Mammary epithelial cell (primary cell): ENCODE measurements at places on chromosomes 5 and 9.

DNA sequence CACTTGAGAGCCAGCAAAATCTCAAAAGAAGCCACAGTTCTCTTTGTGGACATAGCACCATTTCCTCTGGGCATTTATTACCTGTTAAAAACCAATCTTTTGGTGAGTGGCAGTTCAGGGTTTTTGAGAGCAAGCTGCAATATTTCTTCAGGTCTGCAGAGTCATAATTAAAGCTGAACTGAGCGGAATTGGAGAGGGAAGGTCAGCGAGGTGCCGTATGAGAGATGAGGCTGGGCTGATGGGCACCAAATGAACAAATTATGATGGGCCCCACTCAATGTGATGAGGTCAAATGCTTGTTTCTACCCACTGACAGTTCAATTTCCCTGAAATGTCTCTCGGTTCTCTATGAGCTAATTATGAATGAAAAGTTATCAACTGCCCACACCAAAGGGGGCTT is 231.9 kb downstream of the AP3B1 start:
- no peak for DNase-seq

GRCh38 chr5:113891491-113891890 is 378.0 kb downstream of the YTHDC2 start:
- DNase-seq: no peak

DNA sequence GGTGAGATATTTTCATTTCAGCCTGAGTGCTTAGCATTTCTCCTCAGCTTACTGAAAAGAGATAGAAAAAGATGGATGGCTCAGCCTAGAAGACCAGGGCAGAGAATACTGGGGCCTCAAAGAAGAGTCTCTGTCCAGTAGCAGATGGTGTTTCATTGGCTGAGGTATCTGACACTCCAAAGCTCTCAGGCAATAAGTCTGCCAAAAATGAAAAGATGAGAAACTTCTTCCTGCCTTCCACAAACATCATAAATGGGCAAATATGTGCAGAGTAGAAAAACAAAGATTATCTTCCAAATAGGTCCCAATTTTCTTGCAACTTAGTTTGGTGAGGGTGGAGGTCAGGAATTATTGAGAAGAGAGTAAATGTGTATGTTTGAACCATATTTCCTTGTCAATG is 87.4 kb upstream of the ICE1 start:
- DNase-seq: no peak

- DNase-seq: peak; percentile 45
These were observed 1.8 kb downstream of the SHB start for GRCh38 chr9:38066914-38067858.

GRCh38 chr5:99639905-99640304 is 711.1 kb upstream of the CHD1 start:
- no peak for DNase-seq

- DNase-seq: no peak
These were observed 42.7 kb upstream of the MVB12B start for GRCh38 chr9:126283799-126284465.

DNA sequence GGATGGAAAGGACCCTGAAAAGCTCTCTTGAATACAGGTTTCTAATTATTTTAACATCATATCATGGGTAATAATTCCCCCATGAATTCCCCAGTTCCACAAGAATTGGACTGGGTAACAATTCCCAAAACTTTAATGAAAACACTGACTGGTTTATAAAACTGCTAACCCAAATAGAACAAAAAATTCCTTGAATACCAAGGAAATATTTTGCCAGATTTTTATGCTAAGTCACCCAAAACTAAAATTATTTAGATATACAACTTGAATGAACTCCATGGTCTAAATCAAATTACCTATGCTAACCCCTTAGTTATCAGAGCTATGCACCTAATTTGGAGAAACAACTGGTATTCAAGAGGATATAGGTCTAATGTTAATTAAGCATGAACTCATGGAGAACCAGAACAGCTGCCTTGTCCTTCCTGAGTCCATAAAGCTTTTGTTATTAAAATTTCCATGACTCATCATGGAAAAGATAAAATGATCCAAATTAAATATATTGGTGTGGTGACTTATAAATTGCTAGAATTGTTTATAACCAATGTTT is 164.9 kb upstream of the TUT7 start:
- no peak for DNase-seq

- no peak for DNase-seq
These were observed 28.4 kb downstream of the VCP start for GRCh38 chr9:35044071-35044470.

- no peak for DNase-seq
These were observed 140.6 kb upstream of the LIFR start for GRCh38 chr5:38697013-38697412.

GRCh38 chr5:142183561-142183960 is 75.0 kb downstream of the NDFIP1 start:
- DNase-seq: no peak

GRCh38 chr9:26483991-26484390 is 408.6 kb downstream of the CAAP1 start:
- no peak for DNase-seq

GRCh38 chr5:159227452-159227851 is 18.1 kb upstream of the RNF145 start:
- peak; percentile 97 for DNase-seq

- no peak for DNase-seq
These were observed 277.8 kb downstream of the SLCO4C1 start for GRCh38 chr5:102018279-102018678.

GRCh38 chr5:79611046-79611829 is 1.0 kb upstream of the TENT2 start:
- no peak for DNase-seq

GRCh38 chr5:149206524-149207141 is 65.0 kb upstream of the AFAP1L1 start:
- peak; percentile 70 for DNase-seq
